SJSA1 (cell line): ENCODE measurements at places on chromosomes 2 and 18. TPM values are rescaled to one million over a fixed set of nuclear protein-coding genes. Genes with fewer than 3 reads are reported as not detected.

Gene CXXC1
- 26.0 and 31.3 TPM in 2 replicates for total RNA-seq

- DNase-seq: no peak
Observed at GRCh38 chr2:35548171-35548570, 807.4 kb upstream of the CRIM1 start.

Gene RMDN2
- total RNA-seq: 17.6 and 20.8 TPM in 2 replicates

- DNase-seq: no peak
Observed at GRCh38 chr2:226625946-226626345, 173.7 kb downstream of the IRS1 start.

Gene KCNG2
- total RNA-seq: not detected in 2 replicates

DNA sequence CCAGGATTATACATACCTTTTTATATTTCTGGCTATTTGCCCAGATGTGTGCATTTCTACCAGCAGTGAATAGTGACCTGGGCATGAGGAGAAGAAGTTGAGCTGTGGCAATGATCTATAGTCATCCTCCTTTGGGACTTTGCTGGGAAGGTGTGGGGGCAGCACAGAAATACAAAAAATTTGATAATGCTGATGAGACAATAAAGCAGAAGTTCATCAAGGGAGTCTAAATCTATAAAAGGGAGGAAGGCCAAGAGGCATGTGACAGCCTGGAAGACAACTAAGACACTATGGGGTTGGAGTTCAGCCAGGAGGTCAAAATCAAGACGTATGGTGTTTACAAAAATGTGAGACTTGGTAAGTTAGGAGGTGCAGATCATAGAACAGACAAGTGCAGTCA, 52.2 kb downstream of the FSHR start:
- DNase-seq: no peak

Gene COL4A4
- total RNA-seq: not detected in 2 replicates

GRCh38 chr18:67476585-67476984, 39.9 kb downstream of the DSEL start:
- no peak for DNase-seq

Gene UGT1A8
- total RNA-seq: not detected in 2 replicates

DNA sequence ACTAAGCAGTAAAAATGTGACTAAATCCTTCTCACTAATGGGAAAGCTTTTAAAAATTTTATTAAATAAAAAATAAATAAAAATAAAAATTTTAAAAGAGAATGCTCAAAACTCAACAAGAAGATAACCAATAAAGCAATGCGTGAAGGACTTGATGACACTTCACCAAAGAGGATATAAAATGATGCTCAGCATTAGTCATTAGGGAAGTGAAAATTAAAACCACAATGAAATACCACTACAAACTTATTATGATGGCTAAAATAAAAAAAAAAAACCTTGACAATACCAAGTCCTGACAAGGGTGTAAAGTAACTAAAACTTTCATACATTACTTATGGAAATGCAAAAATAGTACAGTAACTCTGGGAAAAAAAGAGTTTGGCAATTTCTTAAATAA, 3.3 kb upstream of the WDR75 start:
- no peak for DNase-seq

DNA sequence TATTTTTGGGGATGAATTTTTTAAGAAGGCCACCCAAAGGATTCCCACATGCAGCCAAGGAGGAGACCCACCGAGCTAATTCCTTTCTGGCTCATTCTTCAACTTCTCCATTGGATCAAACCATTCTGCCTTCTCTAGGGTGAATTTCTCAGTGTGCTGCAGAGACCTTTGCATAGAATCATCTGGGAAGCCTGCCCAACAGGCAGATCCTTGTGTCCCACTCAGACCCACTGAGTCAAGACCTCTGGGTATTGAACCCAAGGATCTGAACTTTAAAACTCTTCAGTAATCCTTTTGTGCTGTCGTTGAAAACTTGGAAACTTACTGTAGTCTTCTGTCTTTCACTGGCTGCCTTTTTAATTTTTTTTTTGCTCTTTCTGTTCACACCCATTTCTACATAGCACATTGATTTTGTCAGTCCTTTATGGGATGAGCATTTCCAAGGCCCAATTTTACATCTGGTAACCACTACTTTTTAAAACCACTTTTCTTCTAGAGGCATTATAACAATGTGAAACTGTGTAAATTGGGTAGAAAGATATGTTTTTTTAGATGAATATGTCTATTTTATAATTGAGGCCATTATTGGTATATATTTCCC, 120.2 kb downstream of the TSN start:
- no peak for DNase-seq

GRCh38 chr2:152443771-152444170, 108.8 kb downstream of the FMNL2 start:
- DNase-seq: no peak

DNA sequence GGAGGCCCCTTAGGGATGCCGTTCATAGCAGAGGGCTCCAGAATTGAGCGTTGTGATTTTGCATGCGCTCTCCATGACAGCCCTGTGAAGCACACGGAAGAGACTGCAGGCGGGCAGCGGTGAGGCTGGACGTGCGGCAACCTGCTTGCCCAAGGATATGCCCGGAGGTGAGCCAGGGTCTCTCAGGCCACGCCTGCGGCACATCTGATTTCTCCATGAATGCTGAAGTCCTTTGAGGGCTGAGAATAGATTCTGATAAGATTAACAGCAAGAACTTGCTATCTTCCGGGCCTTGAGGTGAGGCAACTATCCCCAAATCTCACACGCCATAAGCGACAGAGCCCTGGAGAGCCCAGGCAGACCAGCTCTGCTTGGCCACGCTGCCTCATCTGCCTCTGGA, 55.6 kb upstream of the LAMA1 start:
- no peak for DNase-seq

- DNase-seq: no peak
Observed at GRCh38 chr2:15599994-15600393, 8.3 kb downstream of the DDX1 start.

DNA sequence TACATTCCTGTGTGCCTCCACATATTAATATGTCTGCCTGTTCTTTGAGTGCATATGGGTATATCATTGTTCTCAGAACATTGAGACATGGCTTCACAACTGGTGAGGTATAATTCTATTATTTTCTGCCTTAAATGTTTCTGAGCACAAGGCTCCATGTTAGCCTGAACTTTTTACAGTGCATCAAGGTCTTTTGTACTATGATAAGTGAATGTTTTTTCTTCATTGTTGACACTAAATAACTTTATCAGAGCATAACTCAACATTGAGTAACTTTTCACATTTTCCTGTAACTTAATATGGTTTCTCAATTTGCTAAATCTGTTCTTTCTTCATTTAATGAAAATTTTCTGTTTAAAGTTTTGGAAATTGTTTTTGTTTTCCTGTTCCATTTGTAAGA, 262.9 kb downstream of the HNMT start:
- no peak for DNase-seq

DNA sequence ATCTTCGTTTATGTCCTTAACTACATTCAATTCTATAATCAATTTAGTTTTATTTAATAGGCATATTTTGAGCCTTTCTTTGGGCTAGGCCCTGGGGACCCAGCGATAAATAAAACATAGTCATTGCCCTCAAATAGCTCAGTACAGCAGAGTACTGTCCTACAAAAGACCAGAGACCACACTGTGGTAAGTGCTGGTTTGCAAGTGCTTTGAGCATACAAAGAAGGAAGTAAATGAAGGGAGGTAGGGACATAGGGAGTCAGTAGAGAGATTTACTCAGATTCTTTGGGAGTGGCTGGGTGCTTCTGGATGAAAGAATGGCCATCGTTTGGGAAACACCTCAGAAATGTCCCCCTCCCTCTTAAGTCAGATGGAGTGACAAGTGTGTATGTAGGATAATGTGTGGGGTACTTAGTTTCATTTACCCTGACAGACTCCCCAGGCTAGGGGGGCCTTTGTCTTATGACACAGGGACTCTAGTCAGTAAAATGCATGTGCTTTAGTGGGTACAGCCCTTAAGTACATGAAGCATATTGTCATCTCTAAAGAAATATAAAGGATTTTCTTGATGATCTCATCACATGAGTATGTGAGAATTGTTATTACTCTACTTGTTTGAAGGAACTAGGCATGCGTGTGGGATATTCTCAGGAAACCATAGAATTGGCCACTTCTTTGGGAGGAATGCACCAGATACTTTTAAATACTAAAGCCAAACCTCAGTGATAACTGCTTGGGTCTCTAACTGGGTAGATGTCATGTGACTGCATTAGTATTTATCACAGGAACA, 35.1 kb downstream of the MAPRE2 start:
- DNase-seq: peak; percentile 59

Gene SATB2
- 4.9 and 11.0 TPM in 2 replicates for total RNA-seq

Gene DGUOK
- total RNA-seq: 94.7 and 99.8 TPM in 2 replicates

GRCh38 chr2:159907909-159908308, 109.9 kb upstream of the CD302 start:
- DNase-seq: no peak
